ENCODE measurements at places on chromosomes 4 and X. TPM values are rescaled to one million over a fixed set of nuclear protein-coding genes. Genes with fewer than 3 reads are reported as not detected.

LRIT3 gene
- total RNA-seq, result 0.47 TPM

MAGEA8 gene
- total RNA-seq, result not detected

CPE gene
- 93.4 TPM for total RNA-seq

PORCN gene
- 7.4 TPM for total RNA-seq

LONRF3 gene
- 3.2 TPM for total RNA-seq

DUX4 gene
- not detected for total RNA-seq

NLGN3 gene
- total RNA-seq, result 2.2 TPM

TMLHE gene
- total RNA-seq, result 30.0 TPM

GPRASP2 gene
- 38.1 TPM for total RNA-seq

FAM47E gene
- total RNA-seq, result 11.1 TPM

XAGE1A gene
- not detected for total RNA-seq

CENPVL2 gene
- 0.18 TPM for total RNA-seq

CHIC2 gene
- total RNA-seq, result 43.6 TPM

ARHGAP24 gene
- 75.7 TPM for total RNA-seq

EGF gene
- 9.3 TPM for total RNA-seq

TMPRSS11B gene
- not detected for total RNA-seq

TACR3 gene
- 1.6 TPM for total RNA-seq

CT47B1 gene
- not detected for total RNA-seq

MND1 gene
- 4.4 TPM for total RNA-seq

TMEM31 gene
- total RNA-seq, result not detected

HPGD gene
- total RNA-seq, result 39.8 TPM

SEPSECS gene
- total RNA-seq, result 21.5 TPM

MFAP3L gene
- total RNA-seq, result 21.7 TPM

CBR4 gene
- 32.3 TPM for total RNA-seq

WDFY3 gene
- total RNA-seq, result 220 TPM

NWD2 gene
- 0.06 TPM for total RNA-seq

MAOB gene
- 12.9 TPM for total RNA-seq

CDX4 gene
- not detected for total RNA-seq

NAT8L gene
- 5.4 TPM for total RNA-seq

PAGE2B gene
- 0.70 TPM for total RNA-seq

PSAPL1 gene
- not detected for total RNA-seq

All from metanephros (tissue), 2 donors.